ENCODE measurements at places on chromosomes 2 and 18.

DNA sequence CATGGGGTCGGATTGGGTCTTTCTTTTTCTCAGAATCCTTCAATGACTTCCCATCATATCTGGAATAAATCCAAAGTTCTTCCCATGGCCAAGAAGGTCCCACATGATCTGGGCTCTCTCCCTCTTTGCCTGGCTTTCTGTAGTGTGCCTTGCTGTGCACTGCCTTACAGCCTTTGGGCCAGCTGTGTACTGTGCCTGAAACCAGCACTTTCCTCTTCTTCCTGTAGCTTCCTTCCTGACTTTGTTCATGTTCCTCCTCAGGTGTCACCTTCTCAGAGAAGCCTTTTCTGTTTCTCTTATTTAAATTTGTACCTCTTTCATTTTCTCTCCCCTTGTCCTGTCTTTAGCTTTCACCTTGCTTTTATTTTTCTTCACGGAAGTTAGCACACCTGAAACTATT, 4.3 kb upstream of the CDCA7 start:
- DNase-seq, result no peak

DNA sequence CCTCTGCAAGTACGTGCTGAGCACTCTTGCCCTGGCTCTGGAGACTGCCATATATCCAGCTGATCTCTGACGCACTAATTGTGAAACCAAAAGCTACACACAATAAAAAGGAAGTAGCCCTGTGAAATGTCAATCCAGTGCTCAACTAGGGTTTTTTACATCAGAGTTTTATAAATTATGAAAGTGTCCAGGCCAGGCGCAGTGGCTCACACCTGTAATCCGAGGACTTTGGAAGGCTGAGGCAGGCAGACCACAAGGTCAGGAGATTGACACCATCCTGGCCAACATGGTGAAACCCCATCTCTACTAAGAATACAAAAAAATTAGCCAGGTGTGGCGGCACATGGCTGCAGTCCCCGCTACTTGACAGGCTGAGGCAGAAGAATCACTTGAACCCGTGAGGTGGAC, 24.5 kb upstream of the PEX13 start:
- DNase-seq, result peak; percentile 32

GRCh38 chr2:210443527-210443926, 33.0 kb downstream of the LANCL1 start:
- no peak for DNase-seq

GRCh38 chr2:60641811-60642788, 88.6 kb upstream of the BCL11A start:
- DNase-seq, result peak; percentile 36

GRCh38 chr2:235637896-235638295, 144.1 kb downstream of the AGAP1 start:
- no peak for DNase-seq

DNA sequence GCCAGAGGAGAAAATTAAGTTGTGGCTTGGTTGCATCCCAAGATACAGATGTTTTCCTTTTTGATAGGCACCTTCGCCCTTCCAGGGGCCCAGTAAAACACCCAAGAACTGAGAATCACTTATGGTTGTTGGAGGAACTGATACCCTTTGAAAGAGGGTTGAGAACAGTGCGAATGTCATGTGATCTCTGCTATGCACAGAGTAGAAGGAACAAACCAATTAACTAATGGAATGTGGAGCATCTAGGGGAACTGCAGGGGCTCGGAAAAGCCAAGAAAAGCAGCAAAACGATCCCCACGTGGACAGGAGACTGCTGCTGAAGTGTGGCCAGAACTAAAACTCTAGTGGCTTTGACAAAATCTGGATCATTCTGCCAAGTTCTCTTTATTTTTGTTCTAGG, 58.8 kb downstream of the APOB start:
- no peak for DNase-seq
